ENCODE measurements at places on chromosomes 16 and 17. TPM values are rescaled to one million over a fixed set of nuclear protein-coding genes. Genes with fewer than 3 reads are reported as not detected.
A peak's percentile ranks its signal among the peaks of the same experiment; 100 is the strongest.

GRCh38 chr17:49576088-49576916, 631 bp downstream of the NXPH3 start:
- peak; percentile 70 for DNase-seq

- DNase-seq, result no peak
These were observed 6.3 kb downstream of the CDH8 start for GRCh38 chr16:62029947-62030346.

GRCh38 chr16:83806036-83806435, 1.7 kb upstream of the HSBP1 start:
- no peak for DNase-seq

GRCh38 chr17:16513873-16514272, 21.9 kb upstream of the LRRC75A start:
- DNase-seq, result no peak

Gene PLEKHM1
- polyA plus RNA-seq, result 13.3 TPM

Gene TRAF4
- 75.4 TPM for polyA plus RNA-seq

Gene CETP
- polyA plus RNA-seq, result 8.9 TPM

Measured in hindlimb muscle (tissue), 1 donor.